ENCODE measurements at places on chromosomes 16 and 17. TPM values are rescaled to one million over a fixed set of nuclear protein-coding genes. Genes with fewer than 3 reads are reported as not detected.
A peak's percentile ranks its signal among the peaks of the same experiment; 100 is the strongest.

DNA sequence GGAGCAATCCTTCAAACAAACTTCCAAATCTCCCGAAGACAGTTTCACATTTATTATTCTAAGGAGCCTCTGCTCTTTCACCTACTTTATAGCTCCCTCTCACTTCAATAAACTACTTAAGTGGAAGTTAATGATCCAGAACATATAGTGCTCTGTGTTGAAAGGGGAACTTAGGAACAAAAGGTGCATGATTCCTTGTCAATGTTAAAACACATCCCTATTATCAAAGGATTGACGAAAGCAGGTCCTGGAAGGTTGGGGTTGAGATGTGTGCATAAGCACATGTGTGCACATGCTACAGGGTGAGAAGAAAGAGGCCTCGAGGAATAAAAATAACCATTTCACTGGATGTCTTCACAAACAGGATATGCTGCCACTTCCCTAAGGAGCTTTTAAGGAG lies 170.3 kb downstream of the SLC39A11 start:
- DNase-seq = no peak

MIF4GD gene
- 102 TPM for polyA plus RNA-seq

FOXF1 gene
- not detected for polyA plus RNA-seq

DNA sequence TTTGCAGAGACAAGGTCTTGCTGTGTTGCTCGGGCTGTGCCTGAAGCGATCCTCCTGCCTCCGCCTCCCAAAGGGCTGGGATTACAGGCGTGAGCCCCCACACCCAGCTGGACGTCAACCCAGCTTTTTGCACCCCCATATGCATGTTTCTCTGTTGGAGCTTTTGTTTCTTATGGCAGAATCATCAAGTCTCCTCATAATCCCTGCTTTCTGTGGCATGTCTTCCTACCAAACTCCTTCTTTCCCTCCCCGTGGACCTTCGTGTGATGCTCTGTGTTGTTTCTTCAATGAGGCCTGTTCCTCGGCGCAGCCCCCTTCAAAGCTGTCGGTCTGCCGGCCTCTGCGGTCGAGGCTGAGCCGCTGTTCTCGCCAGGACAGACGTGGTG lies 71.6 kb downstream of the METRNL start:
- DNase-seq = no peak

GRCh38 chr16:77037696-77038347 lies 153.2 kb upstream of the MON1B start:
- no peak for DNase-seq

DNA sequence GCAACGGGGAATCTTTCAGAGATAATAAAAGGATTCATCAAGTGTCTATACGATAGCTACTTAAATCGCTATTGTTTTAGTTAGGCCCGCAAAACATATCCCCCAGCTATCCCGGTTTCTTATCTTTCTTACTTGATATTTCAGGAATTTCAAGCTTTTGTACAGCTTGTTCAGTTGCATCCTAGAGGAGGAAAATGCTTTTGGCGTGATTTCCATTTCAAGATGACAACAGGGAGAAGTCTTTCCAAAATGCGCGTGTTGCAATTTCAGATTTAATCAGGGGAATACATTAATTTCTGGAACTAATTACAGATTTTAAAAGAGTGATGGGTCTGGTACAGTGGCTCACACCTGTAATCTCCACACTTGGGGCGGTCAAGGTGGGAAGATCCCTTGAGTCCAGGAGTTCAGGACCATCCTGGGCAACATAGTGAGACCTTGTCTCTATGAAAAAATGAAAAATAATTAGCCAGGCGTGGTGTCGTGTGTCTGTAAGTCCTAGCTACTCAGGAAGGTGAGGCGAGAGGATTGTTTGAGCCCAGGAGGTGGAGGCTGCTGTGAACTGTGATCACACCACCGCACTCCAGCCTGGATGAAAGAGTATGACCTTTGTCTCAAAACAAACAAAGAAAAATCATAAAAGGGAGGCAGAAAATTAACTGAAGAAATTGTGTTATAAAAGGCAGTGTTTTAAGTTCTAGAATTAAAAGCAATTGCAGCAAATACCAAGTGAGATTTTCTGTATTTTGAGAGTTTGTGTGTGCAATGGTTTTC lies 546.1 kb downstream of the MAF start:
- no peak for DNase-seq

- no peak for DNase-seq
Measured at GRCh38 chr17:21304091-21304490, 19.6 kb downstream of the MAP2K3 start.

HLF gene
- 1.3 TPM for polyA plus RNA-seq

- no peak for DNase-seq
Measured at GRCh38 chr16:47562366-47562765, 101.2 kb downstream of the PHKB start.

GRCh38 chr16:30949650-30950515 lies 1.0 kb downstream of the ORAI3 start:
- DNase-seq = no peak

NOD2 gene
- 1.5 TPM for polyA plus RNA-seq

- DNase-seq = no peak
Measured at GRCh38 chr16:1332618-1333148, 762 bp upstream of the BAIAP3 start.

DNA sequence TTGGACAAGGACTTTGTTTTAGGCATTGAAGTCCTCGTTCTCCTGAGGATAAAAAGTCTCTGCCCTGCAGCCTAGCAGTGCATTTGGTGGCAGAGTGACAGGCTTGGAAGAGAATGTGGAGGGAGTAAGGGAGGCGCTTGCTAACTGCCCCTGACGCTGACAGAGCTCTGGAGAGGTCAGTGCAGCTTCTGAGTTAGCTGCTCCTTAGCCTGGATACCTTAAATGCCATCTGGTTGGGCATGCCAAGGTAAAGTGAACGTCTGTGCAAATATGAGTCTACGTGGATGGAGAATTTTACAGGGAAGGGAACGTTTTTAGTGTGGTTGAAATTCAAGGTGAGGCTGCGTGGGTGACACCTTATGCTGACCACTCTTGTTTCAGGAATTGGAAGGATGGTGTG lies 44.4 kb downstream of the SEC14L1 start:
- DNase-seq = no peak

DNA sequence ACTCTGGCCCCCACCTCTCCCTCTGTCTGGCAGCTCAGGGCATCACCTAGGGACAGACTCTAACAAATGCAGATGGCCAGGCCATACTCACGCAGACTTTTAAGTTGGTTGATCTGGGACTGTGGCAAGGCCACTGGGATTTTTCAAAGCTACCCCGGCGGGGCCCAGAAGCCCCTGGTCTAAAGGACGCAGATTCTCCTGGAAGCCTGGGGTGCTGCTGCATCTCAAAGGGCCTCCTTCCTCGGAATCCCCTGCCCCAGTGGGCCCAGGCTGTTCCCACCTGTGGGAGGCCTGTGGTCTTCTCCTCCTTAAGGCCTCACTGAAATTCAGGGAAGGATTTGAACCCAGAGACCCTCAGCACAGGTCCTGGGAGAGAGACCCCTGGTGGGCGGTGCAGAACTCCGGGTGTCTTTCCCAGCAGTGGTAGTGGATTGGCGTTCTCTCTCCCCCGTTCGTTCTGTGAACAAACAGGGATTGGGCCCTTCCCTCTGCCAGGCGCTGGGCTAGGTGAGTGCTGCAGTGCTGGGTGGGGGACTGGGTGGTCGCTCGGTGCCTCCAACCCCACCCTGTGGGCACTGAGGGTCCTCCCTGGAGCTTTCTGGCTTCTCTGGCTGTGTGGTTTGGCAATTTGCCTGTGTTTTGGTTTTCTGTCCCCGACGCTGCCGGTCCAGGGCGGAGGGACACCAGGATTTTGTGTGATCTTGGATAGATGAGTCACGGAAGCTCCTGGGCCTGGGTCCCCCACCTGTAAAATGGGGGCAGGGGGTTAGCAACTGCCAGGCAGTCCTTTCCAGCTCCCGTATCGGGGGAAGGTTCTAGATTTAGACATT lies 160.5 kb upstream of the GSE1 start:
- no peak for DNase-seq

- no peak for DNase-seq
Measured at GRCh38 chr17:34151102-34151501, 104.0 kb upstream of the CCL2 start.

UNC45B gene
- polyA plus RNA-seq = 0.63 TPM

HELZ gene
- polyA plus RNA-seq = 57.9 TPM

FOXN1 gene
- not detected for polyA plus RNA-seq

- no peak for DNase-seq
Measured at GRCh38 chr17:73938706-73939105, 264.8 kb upstream of the RPL38 start.

DNA sequence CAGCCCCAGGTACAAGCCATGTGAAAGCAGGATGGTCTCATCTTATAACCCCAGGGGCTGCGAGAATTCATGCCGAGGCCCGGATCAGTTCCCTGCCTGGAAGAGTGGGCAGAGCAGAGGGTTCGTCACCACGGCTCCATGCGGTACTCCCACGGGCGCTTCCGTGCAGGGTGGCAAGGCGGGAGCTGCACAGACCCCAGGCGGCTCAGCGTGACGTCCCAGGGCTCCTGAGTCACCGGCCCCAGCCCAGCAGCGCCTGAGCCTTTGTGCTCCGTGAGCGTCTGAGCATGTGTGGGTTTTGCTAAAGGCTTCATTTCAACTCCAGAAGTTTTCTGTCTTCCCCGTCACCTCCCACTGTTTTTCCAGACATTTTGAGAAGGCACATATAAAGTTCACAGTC lies 71.2 kb upstream of the CHMP6 start:
- no peak for DNase-seq

TLCD3A gene
- 0.51 TPM for polyA plus RNA-seq

- no peak for DNase-seq
Measured at GRCh38 chr17:1762233-1762900, 507 bp downstream of the SERPINF1 start.

GRCh38 chr16:69072640-69072974 lies 32.8 kb upstream of the HAS3 start:
- DNase-seq = no peak

ARL5C gene
- not detected for polyA plus RNA-seq

MEIOB gene
- polyA plus RNA-seq = not detected

ABI3 gene
- 12.1 TPM for polyA plus RNA-seq

DNA sequence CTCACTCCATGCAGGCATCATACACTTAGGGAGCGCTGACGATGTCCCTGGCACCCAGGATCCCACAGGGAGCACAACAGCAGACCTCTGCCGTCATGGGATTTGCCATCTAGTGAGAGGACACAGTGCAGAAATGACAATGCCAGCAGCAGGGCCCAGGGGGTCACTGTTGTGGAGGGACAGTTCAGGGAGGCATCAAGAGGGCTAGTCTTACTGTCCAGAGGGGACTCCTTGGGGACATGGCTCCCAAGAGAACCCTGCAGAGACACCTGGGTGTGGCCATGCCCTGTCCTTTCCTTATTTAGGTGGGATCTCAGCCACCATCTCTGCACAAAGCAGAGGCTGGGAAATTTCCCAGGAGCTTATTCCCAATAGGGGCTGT lies 73.7 kb downstream of the CRISPLD2 start:
- DNase-seq = no peak

GRCh38 chr16:79380995-79381602 lies 219.4 kb downstream of the MAF start:
- DNase-seq = peak; percentile 59

NAE1 gene
- 81.2 TPM for polyA plus RNA-seq
